ENCODE measurements at places on chromosomes 12 and 14. TPM values are rescaled to one million over a fixed set of nuclear protein-coding genes. Genes with fewer than 3 reads are reported as not detected.

DNA sequence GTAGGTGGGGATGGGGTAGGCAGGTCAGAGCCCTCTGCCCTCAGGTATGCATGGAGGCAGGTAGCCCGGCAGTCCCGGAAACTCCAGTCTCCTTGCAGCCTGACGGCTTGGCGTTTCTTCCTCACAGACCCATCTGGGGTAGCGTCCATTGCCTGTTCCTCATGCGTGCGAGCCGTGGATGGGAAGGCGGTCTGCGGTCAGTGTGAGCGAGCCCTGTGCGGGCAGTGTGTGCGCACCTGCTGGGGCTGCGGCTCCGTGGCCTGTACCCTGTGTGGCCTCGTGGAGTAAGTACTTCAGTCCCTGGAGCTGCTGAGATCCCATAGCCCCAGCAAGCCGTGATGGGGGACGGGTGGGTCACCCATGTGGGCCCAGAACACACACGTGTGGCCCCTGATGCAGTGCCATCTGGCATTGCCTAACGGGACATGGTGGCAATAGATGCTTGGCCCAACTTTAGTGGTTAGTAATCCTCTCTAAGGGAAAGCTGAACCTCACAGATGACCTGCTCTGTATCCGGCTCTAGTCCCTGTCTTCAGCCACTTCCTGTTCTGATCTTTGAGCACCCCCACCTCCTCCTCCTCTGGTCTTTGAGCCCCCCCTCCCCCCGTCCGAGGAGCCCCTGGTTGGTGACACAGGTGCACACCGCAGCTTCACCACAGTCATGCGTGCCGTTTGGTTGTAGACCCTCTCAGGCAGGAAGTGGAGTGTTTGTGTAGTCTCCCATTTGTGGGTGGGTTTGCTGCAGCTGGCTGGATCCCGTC lies 3.7 kb downstream of the SIVA1 start:
- no peak for DNase-seq

DNA sequence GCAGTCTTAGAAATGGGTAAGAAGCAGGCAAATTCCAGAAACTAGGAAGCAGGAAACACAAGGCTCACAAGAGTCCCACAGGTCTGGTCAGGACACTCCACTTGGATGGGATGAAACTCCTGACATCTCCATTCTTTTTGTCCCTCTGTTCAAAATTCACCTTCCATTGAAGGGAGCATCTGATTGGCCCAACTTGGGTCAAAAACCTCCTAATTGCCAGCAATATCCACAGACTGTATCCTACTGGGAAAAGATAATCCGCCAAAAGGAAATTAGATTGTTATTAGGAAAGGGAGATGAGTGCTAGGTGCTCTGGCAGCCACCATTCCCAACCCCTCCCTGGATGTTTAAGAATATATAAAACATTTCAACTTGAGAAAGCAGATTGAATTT lies 256.9 kb downstream of the ZFP36L1 start:
- DNase-seq, result no peak

The HPD gene
- not detected for total RNA-seq

GRCh38 chr12:121246893-121247557 lies 37.1 kb downstream of the P2RX4 start:
- no peak for DNase-seq

DNA sequence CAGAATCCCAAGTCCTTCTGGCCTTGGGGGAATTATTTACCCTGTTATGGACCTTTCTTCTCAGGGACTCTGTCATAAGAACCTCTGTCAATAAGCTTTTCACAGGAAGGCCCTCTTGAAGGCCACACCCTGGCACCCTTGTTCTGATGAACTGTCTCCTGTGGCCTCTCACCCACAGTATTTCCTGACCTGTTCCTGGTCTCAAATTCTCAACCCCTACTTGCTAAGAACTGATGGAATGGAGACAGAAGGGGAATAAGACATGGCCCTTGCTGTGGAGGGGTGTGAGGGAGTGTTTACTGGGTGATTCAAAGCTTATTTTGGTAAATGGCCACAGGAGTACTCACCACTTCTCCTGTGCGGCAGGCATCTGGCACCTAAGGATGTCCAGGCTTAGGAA lies 1082.9 kb downstream of the BCL11B start:
- no peak for DNase-seq

The RFX4 gene
- total RNA-seq, result 2.9 TPM

The TAS2R20 gene
- total RNA-seq, result 6.9 TPM

DNA sequence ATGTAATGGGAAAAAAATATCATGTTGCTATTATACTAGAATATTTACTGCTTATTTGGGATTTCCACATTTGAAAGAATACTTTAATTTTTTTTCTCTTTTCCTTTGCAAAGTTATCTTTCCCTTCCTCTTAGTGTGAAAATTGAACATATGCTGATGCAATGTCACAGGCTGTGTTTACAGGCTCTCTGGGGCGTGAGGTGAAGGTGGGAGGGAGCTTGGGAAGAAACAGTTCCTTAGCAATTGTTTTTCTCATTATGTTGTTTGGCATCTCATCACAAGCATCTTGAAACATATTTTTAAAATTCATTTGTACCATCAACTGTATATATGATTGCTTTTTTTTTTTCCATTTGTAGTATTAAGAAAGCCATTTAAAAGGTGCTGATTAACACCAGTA lies 47.9 kb upstream of the NAV3 start:
- DNase-seq, result no peak

The OR6C75 gene
- not detected for total RNA-seq

The C12orf75 gene
- total RNA-seq, result 41.6 TPM

GRCh38 chr14:21867541-21867940 lies 193.9 kb upstream of the OR4E1 start:
- no peak for DNase-seq

The APOLD1 gene
- total RNA-seq, result 20.0 TPM

DNA sequence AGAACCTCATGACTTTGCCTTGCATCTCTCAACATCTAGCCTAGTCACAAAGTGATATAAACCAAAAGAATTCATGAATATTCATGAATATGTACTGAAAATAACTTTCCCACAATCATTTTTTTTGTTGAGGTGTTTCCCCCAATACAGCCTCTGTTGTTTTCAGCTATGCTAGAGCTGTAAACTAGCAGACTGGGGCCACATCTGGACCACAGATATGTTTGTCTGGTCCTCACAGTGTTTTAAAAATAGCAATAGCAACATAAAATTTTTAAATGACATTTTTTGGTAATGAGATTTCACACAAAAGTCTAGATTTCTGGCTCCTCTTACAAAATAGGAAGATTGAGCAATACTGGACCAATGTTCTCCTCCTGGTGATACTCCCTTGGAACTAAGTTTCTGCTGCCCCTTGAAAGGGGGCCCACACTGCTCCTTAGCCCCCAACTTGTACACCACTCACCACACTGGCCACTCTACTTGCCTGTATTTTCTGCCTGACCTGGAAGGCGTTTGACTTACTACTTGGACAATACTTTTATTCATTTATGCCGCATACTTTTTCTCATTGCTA lies 81.2 kb downstream of the BMP4 start:
- no peak for DNase-seq

DNA sequence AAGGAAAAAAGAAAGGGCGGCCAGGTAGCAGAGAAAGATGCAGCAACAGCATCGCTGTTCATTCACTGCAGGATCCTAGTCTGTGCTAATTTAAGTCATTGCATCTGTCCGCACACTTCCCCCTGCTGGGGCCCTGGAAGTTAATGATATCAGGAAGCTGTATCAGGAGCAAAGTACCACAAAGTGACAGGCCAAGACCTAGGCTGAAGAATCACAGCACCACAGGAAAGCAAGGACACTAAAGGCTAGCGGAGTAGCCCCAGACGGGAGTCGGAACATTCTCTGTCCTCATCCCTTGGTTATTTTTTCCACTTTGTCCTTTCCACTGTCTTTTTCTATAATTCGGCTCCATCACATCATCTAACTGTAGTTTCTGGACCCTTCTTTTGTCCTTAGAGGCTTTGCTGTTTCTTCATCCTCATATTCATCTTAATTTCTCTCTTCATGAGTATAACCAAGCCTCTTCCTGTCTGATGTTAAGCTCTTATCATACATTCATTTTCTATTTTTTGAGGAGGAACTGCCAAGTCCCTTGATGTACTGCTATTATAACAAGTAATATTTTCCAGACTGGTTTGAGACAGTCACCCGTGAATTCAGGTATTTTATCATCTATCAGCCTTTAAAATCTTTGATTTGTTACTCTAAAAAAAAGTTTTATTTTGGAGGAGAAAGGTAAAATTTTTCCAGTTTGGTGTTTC lies 28.3 kb downstream of the DUSP16 start:
- no peak for DNase-seq

DNA sequence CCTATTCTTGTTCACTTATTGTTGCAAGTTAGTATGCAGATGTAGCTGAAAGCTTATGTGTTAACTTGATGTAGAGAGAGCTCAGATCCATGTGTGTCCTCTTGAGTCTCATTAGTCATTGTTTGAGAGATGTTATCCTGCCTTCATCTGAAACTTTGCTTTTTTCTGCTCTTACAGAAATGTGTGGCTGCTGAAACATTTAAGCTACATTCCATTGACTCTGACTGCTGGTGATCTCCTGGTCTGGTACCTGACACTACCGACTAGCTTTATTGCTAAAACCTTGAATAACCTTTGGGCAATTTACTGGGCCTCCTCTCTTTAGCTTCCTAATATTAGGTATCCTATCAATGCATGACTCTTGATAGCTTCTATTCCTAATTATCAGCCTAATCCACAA lies 705.6 kb upstream of the FOXG1 start:
- no peak for DNase-seq

GRCh38 chr12:1720494-1720893 lies 29.6 kb downstream of the ADIPOR2 start:
- DNase-seq, result no peak

The LBHD2 gene
- not detected for total RNA-seq

DNA sequence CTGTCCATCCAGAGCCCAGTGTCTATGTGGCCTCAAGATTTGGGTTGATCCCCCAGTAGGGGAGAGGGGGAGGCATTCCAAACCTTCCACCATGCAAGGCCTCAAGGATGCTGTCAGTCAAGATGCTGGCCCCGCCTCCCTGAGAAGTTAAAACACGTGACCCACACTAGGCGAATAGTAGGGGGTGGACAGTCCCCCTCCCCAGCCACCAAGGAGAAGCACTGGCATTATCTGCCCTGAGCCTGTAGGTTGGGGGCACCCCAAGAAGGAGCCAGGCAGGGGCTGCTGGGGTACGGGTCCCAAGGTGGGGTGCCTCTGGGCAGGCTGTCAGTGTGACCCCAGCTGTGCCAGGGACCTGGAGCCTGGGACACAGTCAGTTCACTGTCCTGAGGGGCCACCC lies 2.3 kb downstream of the SLC25A29 start:
- no peak for DNase-seq

The ANO2 gene
- 4.1 TPM for total RNA-seq

GRCh38 chr14:73745571-73746519 lies 31.7 kb upstream of the PNMA1 start:
- no peak for DNase-seq

DNA sequence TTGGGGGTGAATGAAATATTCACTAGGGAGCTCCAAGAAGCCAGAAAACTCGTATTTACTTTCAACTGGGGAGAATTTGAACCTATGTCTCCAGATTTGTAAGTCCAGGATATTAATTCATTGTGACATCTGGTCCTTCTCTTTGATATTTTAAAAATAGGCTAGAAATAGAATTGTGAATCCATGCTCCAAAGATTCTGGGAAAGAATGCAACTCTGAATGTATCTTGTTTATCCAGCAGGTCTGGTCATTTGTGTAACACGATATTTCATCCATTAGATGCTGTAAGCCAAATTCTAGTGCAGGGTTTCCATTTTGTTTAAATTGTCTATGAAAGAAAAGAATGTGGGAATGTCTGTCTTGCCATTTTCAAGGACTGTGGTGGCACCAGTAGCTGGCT lies 334.7 kb downstream of the BMP4 start:
- DNase-seq, result no peak

The CAPS2 gene
- 9.8 TPM for total RNA-seq

GRCh38 chr12:63313139-63313538 lies 162.1 kb upstream of the AVPR1A start:
- no peak for DNase-seq

The PZP gene
- total RNA-seq, result under 0.01 TPM

GRCh38 chr12:76041406-76041805 lies 9.8 kb upstream of the PHLDA1 start:
- no peak for DNase-seq

- DNase-seq, result no peak
Measured at GRCh38 chr12:12559719-12560296, 2.9 kb downstream of the DUSP16 start.

DNA sequence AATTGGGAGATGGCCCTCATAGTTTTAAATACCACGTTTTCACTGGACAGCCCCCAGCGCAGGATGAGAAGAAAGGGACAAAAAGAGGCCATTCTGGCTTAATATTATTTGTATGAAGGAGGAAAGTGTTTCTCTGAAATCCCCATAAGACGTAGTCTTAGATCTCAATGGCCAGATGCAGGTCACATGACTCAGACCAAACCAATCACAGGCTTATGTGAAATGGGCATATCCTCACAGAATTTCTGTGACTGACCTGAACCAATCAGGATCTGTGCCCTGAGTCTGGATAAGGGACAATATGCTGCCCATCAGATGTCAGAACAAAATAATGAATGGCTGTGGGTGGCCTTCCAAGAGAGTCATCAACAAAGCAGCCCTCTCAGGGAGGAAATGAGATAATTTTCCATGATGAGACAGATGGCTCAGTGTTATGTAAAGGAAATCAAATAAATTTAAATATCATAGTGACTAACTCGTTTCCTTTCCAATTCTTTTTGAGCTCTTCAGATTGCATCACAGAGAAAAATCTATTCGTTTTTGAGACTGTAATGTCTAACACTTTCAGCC lies 1009.5 kb upstream of the TMEM132C start:
- DNase-seq, result no peak

GRCh38 chr12:66733839-66734238 lies 55.0 kb upstream of the GRIP1 start:
- no peak for DNase-seq

DNA sequence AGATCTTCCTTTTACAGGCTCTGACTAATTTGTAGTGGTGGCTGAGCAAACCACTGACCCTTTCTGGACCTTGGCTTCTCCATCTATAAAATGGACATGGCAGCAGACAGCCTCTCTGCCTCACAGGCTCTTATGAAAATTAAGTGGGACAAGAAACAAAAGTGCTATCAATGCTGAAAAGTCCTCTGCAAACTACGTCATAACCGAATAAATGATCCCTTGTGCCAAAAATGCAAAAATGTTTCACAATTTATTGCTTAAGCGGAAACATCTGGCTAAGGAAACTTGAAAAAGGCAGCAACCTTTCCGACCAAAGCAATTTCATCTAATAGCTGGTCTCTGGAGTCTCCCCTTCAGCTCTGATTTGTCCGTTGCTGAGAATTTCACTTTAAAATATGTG lies 108.5 kb upstream of the PLXNC1 start:
- no peak for DNase-seq

The TRMT61A gene
- total RNA-seq, result 4.9 TPM

GRCh38 chr12:90112666-90113065 lies 404.0 kb upstream of the ATP2B1 start:
- DNase-seq, result no peak

The SPIC gene
- not detected for total RNA-seq

GRCh38 chr14:89264196-89264800 lies 152.7 kb downstream of the FOXN3 start:
- no peak for DNase-seq

DNA sequence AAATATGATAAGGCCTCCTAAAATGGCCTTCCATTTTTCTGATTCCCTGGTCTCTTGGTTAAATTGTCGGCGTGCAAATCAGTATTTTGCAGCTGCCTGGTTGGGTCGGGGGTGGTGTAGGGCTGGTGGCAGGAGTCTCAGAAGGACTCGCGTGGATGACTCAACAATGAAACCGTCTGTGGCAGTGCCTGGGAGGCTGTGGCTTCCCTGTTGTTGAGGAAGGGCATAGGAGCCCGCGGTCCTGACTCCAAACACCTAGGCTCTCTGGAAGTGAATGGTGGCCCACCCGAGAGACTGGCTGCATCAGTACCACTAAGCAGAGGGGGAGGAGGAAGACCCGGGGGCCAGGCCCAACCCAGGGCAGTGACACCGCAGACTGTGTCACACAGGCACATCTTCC lies 207.9 kb downstream of the TTC7B start:
- no peak for DNase-seq

The ANAPC7 gene
- 44.0 TPM for total RNA-seq

Measured in frontal cortex (tissue), 4 donors.